ENCODE measurements at places on chromosomes 4 and X. TPM values are rescaled to one million over a fixed set of nuclear protein-coding genes. Genes with fewer than 3 reads are reported as not detected.

- no peak overlapping the region for H3K4me3 ChIP-seq
- no peak overlapping the region for H3K27ac ChIP-seq
- H3K27me3 ChIP-seq, result no peaks in the 10 kb centered on the region
- no peaks in the 10 kb centered on the region for H3K36me3 ChIP-seq
- no peak for DNase-seq
These were observed 19.7 kb upstream of the SPON2 start for GRCh38 chr4:1192091-1192492.

DNA sequence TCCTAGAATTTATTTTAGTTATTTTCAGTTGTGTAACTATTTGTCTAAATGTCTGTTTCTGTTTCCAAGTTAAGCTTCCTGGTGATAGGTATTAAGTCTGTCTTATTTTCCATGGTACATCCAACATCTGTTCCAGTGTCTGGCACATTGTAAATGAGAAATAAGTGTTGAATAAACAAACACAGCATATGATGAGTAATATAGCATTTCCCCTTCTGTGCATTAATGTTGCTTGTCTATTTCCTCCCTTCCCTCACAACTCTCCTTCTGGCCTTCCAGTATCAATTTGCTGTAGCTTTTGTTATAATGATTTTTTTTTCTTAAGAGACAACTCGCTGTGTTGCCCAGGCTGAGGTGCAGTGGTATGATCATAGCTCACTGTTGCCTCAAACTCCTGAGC lies 36.1 kb downstream of the COPS4 start:
- peaks cover 13% of the 10 kb centered on the region for H3K4me1 ChIP-seq
- H3K36me3 ChIP-seq, result peaks cover 8% of the 10 kb centered on the region
- H3K4me3 ChIP-seq, result no peak overlapping the region
- no peak for DNase-seq

- DNase-seq, result no peak
- H3K4me3 ChIP-seq, result no peak overlapping the region
- H3K27me3 ChIP-seq, result no peaks in the 10 kb centered on the region
- no peaks in the 10 kb centered on the region for H3K36me3 ChIP-seq
These were observed 425.2 kb upstream of the FTHL17 start for GRCh38 chrX:31497086-31497485.

- H3K4me1 ChIP-seq, result no peaks in the 10 kb centered on the region
- no peak overlapping the region for H3K27ac ChIP-seq
- peaks cover 6% of the 10 kb centered on the region for H3K36me3 ChIP-seq
- no peak overlapping the region for H3K4me3 ChIP-seq
These were observed 157.1 kb downstream of the SCFD2 start for GRCh38 chr4:53208753-53209152.

- DNase-seq, result no peak
- no peak overlapping the region for H3K27ac ChIP-seq
- no peak overlapping the region for H3K4me3 ChIP-seq
- H3K36me3 ChIP-seq, result no peaks in the 10 kb centered on the region
- H3K4me1 ChIP-seq, result no peaks in the 10 kb centered on the region
These were observed 148.7 kb upstream of the CTSO start for GRCh38 chr4:156102411-156102810.

GRCh38 chr4:151798678-151799416 lies 38.0 kb upstream of the GATB start:
- no peak overlapping the region for H3K4me3 ChIP-seq
- H3K36me3 ChIP-seq, result no peaks in the 10 kb centered on the region
- DNase-seq, result no peak
- no peaks in the 10 kb centered on the region for H3K4me1 ChIP-seq
- no peak overlapping the region for H3K27ac ChIP-seq

PNMA6F gene
- not detected for total RNA-seq

NDST4 gene
- not detected for total RNA-seq

CXCL9 gene
- total RNA-seq, result 0.94 TPM

DMRTC1B gene
- 0.38 TPM for total RNA-seq

Data from activated T-cell treated with anti-CD3 and anti-CD28 coated beads, Interleukin-2, amount 50 U/mL, for 72 hours (primary cell).